PC-9 (cell line): ENCODE measurements at places on chromosomes 3 and 15. TPM values are rescaled to one million over a fixed set of nuclear protein-coding genes. Genes with fewer than 3 reads are reported as not detected.

PP2D1 gene
- total RNA-seq: not detected in 2 replicates

GADL1 gene
- total RNA-seq: not detected in 2 replicates

IGSF10 gene
- 0.25 and 0.55 TPM in 2 replicates for total RNA-seq

DNA sequence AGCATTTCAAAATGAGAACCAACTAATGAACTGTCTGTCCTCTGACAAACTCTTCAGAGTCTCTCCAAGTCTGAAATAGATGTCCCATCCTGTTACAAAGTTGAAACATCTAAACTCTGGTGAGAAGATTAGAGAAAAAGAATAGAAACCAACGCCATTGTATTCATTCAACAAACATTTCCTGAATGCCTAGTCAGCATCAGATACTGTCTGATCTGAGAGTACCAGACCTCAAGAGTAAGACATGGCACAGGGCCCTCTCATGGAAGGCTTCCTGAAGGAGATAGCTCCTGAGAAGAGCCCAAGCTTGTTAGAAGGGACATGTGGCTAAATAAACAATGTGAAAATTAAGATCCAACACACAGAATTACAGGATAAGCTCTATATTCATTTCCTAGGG, 164.1 kb upstream of the LRRN1 start:
- no peak for DNase-seq

DNA sequence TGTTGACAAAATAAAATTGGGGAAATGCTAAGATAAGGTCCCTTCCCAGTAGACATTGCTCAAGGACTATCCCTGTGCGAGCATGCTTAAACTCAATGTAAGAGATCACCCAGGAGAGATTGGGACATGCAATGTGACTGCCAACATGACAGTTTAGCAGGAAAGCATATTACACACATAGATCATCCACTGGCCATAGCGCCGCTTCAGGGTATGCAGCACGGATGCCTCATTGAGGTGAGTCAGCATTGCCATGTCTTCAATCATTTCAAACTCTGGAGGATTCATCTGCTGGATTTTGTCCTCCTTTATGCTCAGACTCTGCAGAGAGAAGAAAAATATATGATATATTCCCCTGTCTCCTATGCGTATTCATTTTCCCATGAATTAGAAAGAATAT, 8.9 kb downstream of the MYH15 start:
- no peak for DNase-seq

DNA sequence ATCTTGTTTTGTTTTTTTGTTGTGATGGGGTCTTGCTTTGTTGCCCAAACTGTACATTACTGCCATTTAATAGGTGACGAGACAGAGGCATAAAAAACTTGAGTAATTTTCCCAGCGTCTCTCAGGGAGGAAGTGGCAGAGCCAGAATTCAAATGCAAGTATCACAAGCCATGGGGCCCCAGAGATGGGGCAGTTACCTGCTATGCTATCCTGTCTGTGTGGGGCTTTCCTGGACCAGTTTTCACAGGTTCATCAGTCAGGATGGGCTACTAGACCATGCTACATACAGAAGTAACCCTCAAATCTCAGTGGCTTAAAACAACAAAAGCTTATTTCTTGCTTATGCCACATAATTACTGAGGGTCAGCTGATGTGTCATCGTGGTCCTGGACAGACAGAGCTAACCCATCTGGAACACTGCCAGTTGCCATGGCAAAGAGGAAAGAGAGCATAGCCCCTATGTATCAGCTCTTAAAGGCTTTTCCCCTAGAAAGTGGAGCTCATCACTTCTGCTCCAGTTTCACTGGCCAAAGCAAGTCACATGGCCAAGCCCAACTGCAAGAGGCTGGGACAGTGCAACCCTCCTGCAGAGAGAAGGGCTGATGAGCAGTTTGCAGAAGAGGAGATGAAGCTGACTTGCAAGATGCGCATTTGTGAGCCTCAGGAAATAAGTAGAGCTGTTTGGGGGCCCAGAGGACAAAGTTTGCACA, 31.7 kb upstream of the SYNM start:
- DNase-seq: no peak

DNA sequence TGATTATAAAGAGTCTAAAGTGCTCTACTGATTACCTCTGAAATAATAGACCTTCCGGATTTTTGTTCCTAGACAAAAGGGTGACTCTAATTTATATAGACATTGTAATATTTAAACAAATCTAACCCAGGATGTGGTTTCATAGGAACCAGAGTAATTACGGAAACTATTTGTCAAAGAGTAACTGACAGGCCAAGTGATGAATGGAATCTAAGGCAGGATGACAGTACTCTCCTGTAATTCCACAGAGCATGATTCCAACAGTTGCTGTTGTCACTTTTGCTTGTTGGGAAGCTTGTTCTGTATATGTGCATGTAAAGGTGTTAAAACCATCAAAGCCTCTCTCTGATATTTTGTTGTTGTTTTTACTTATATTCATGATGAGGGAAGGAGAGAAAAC, 1141.0 kb downstream of the IGSF11 start:
- no peak for DNase-seq

GRCh38 chr15:25797511-25797935, 65.6 kb downstream of the ATP10A start:
- no peak for DNase-seq

DNA sequence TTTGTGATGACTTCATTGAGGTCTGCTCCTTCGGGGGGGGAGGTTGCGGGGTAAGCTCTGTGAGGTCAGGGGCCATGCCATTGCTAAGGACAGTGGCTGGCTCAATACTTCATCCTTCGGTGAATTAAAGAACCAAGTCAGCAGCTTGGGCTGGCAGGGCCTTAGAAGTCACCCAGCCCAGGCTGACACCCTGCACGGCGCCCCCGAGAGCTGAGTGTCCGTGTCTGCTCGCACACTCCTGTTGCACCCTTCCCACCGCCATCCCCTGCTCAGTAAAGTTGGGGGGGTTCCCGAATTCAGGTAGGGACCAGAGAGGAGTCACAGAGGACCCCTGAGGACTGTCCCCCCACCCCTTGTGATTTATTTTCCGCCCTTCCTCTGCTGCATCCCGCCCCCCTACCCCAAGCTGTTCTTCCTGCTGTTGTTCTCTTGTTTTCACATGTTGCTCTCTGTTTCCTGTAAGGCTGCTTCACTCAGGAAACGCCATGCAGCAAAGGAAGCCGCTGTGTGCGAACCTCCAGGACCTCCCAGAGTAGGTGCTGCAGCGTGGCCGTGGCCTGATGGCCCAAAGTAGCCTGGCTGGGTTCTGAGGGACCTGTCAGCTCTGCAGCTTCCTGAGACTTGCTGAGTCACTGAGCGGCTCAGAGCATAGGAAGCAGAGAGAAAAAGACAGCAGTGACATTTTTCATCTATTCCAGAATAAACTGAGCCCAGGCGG, 14.4 kb downstream of the EFCC1 start:
- DNase-seq: no peak

GRCh38 chr3:42591811-42592210, 1.2 kb downstream of the SS18L2 start:
- DNase-seq: no peak

DNA sequence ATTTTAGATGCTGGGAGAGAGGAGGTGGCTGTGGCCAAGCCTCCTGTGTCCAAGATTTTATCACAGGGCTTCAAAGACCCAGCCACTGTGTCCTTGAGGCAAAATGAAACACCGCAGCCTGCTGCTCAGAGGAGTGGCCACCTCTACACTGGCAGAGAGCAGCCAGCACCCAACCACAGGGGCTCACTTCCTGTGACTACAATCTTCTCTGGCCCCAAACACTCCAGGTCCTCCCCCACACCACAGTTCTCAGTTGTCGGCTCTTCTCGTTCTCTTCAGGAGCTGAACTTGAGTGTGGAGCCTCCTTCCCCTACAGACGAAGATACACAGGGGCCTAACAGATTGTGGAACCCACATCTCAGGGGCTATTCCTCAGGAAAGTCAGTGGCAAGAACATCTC, 45.6 kb downstream of the CDAN1 start:
- DNase-seq: no peak

DNA sequence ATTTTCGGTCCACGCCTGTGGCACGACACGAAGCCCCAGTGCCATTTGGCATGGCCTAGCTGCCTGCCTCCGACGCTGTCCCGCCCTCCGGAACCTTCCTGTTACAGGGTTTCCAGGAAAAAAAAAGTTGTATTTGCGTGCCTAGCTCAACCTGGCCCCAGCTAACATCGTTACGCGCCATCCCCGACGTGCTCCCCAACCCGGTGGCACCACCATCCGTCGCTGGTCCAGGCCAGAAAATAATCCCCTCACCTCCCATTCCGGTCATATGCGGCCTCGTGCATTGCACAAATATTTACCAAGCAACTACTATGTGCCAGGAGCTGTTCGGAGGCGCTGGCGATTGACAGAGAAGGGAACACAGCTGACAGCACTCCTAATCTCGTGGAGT, 1.4 kb upstream of the CYP1A1 start:
- DNase-seq: no peak

DNA sequence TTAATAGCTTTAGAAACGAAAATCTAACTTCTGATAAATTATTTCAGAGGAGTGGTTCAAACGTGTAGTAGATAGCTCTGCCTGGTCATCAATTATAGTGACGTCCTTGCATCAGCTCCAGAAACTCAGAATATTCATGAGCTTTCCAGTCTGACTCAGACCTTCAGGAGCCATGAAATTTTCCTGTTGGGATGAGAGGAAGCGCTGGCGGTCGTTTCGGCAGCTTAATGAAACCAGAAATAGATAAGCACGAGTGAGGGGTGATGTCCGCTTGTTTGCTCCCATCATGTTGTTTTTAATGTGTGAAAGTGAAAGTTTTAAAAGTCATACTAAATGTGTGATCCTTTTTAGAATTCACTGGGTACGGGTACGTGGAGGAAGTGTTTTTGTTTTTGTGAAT, 141.1 kb downstream of the PGPEP1L start:
- no peak for DNase-seq
